ENCODE measurements at places on chromosomes 2 and 18. TPM values are rescaled to one million over a fixed set of nuclear protein-coding genes. Genes with fewer than 3 reads are reported as not detected.

Gene SERPINB13
- not detected for polyA plus RNA-seq

Gene SLC30A3
- not detected for polyA plus RNA-seq

Gene CD8B2
- not detected for polyA plus RNA-seq

Gene SCTR
- not detected for polyA plus RNA-seq

Gene CMPK2
- polyA plus RNA-seq, result 6.5 TPM
